T-helper 22 cell (primary cell): ENCODE measurements at places on chromosomes 7 and 10.

- no peak for DNase-seq
These were observed 7.4 kb downstream of the TAS2R40 start for GRCh38 chr7:143229054-143229790.

DNA sequence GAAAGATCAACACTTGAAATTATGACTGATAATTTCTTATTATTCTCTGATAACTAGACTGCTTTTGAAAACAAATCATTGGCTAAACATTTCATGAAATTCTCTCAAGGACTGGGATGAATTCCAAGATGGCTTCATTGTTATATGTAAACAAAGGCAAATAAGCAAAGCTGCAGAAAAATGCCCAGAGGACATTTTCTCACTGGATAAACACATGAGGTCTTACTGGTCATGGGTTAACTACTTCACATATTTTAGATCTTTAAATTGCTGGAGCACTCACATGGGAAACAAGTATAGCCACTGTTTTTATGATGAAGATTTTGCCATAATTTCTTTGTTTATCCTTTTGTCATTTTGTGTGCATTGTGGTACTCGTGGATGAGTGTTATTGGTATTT is 239.1 kb downstream of the PHF14 start:
- DNase-seq = no peak

DNA sequence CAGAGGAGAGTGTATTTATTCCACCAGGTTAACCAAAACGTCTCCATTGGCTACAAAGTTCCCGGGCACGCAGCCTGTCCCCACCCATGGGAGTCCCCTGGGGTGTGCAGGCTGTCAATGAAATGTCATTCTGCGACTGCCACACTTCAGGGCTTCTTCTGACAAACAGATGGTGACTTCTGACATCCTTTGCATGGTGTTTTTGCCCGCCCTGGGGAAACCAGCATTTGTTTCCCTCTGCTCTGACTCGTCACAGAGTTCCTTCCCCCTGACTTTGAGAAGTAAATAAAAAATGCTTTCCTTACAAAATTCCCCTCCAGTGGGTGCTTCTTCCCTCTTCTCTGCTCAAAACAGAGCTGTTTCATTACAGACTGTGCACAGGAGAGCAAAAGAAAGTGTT is 38.2 kb downstream of the TNS3 start:
- no peak for DNase-seq

DNA sequence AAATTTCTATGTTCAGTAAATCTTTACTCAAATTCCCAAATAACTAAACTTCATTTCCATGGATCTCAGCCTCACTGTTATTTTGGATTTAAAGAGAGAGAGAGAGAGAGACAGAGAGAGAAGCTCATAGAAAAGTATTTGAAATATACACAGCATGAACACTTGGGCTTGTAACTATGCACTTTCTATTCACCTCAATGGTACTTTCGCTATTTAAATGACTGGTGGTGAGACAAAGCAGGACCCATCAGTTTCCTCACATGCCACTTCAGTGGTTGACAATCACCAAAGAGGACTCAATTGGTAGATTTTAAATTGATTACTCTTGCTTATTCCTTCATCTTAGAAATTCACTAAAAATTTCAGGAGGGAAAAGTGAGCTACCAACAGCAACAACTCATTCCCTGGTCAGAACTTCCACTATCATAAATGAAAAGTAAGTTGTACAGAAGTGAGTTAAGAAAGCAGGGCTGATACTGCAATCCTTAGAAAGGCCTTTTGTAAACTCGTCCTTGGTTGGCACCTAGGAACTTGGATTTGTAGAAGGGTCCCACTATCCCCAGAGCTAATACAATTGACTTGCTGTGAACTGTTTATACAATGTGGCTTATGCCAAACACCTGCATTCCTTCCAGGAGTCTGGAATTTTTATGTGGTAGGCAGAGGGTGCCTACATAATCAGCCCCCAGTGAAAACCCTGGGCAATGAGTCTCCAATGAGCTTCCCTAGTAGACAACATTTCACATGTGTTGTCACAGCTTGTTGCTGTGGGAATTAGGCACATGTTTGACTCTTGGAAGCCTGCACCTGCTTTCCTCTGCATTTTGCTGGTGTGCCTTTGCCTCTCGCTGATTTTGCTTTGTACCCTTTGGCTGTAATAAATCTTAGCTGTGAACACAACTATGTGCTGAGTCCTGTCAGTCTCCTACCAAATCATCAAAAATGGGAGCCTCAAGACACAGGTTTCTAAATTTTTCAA is 10.8 kb downstream of the ERLIN1 start:
- no peak for DNase-seq

DNA sequence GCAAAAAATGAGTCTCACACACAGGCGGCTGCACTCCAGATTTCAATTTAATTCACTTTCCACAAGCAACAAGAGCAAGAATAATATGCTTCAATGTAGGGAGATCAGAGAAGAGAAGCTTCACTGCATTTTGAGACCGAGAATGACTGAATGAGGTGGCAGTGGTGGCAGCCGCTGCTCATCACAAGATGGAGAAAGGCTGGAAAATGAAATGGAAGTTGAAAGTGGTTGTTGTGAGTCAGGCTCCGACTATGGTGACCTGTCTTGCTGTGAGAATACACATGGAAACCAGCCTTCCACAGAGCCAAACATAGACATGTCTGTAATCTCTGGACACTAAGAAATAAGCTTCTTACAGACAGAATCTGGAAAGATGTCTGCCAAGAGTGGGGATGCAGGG is 499.6 kb upstream of the LRRN3 start:
- no peak for DNase-seq

DNA sequence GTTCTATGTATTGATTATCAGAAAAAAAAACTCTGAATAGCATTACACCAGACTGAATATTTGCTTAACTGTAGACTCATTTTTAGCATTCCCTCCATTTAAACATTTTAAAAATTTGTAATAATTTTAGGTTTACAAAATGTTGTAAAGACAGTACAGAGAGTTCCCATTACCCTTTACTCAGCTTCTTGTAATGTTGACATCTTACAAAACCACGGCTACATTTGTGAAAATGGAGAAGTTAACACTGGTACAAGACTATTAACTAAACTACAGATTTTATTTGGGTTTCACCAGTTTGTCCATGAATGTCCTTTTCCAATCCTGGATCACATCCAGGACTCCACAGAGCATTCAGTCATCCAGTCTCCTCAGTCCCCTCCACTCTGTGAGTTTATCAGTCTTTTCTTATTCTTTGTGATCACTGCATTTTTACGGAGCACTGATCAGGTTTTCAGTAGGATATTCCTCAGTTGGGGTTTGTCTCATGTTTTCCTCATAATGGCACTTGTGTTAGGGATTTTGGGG is 130.0 kb upstream of the EEPD1 start:
- DNase-seq = no peak

DNA sequence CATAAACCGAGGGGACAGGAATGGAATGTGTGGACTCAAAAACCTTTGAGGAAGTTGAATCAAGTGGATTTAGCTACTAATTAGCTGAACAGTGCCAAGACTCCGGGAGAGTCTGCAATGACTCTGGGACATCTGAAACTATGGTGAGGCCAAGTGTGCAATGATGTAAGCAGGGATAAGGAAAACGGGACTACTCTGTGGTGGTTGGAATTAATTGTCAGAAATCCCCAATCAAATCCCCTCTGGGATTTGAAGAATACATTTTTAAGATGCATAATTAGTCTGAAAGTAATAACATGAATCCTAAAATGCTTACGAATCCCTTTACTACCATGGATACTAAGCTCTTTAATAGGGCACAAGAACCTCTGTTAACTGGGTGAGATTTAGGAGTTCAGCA is 602.8 kb downstream of the NRG3 start:
- no peak for DNase-seq

DNA sequence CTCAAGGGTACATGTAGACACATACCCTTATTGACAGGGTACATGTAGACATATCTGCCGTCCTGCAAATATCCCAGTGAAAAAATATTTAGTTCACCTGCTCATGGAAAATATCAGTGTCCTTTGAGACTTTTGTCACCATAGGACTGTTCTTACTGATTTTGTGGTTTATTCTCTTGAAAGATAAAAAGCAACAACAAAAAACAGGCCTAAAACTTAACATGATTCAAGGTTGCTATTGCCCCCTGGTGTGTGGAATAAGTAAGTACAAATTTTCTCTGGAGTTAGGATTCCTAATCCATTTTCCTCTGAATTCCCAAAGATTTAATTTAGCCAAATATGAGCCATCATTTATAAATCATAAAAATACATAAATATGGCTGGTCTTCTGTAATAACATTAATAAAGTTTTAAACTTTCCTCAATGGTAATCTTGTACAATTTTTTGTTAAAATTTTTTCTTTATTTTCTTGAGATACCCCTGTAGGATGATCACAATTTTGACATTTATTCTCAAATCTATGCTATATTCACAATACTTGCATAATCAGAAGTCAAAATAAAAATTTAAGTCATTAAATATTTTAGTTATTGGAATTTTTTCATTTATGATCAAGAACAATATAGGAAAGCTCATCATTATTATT is 741.4 kb upstream of the POT1 start:
- DNase-seq = no peak

- no peak for DNase-seq
These were observed 259.4 kb downstream of the CAMK1D start for GRCh38 chr10:12608761-12609160.

DNA sequence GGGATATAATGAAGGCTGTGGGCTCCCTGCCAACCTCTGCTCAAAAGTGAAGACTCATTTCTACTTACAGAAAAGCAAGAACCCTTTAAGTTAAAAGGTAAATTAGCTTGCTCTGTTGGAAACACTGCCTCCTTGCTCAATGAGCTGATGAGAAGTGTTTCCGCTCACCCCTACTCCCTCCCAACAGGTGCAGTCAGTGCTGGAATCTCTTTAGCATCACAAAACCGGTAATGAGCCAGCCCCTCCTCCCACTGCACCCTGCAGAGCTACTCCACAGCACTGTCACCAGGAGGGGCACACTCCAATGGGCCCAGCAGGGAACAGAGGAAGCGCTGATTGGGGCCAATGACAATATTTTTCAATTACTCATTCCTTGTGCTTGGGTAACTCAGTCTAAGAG is 262.5 kb downstream of the TCERG1L start:
- no peak for DNase-seq
